ENCODE measurements at places on chromosomes 13 and 19.

GRCh38 chr19:42125536-42125935 is 6.7 kb downstream of the POU2F2 start:
- DNase-seq: no peak

DNA sequence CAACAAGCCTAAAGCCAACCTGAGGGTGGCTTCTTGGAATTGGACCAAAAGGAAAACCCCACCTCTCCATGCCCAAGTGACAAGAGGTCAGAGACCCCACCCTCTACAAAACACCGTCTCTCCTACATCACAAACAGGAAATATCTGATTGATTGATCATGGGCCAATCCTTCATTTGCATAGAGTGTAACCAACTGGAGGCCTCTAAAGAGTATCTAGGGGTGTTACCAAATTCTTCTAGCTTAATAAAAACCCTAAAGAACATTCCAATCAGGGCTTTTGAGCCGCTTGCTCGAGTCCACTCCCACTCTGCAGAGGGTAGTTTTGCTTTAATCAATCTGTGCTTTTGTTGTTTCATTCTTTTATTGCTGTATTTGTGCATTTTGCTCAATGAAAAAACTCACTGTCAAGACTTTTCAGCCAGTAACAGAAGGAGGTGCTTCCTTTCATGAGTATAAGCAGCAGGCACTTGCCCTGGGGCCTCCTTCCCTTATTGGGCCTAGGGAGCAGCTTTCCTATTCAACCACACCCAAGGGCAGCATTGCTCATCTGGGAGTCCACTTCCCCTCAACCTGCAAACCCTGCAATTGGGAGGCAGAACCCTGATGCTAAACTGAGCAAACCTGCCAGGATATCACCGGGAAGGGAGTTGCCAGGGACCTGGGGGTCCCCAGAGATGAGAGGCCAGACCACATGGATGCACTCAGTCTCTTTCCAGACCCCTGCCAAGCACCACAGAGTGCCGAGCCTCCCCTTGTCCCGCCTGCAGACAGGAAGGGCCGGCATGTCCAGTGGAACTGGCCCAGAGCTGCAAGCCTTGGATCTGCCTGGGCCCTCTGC is 154.3 kb upstream of the VSTM2B start:
- no peak for DNase-seq

DNA sequence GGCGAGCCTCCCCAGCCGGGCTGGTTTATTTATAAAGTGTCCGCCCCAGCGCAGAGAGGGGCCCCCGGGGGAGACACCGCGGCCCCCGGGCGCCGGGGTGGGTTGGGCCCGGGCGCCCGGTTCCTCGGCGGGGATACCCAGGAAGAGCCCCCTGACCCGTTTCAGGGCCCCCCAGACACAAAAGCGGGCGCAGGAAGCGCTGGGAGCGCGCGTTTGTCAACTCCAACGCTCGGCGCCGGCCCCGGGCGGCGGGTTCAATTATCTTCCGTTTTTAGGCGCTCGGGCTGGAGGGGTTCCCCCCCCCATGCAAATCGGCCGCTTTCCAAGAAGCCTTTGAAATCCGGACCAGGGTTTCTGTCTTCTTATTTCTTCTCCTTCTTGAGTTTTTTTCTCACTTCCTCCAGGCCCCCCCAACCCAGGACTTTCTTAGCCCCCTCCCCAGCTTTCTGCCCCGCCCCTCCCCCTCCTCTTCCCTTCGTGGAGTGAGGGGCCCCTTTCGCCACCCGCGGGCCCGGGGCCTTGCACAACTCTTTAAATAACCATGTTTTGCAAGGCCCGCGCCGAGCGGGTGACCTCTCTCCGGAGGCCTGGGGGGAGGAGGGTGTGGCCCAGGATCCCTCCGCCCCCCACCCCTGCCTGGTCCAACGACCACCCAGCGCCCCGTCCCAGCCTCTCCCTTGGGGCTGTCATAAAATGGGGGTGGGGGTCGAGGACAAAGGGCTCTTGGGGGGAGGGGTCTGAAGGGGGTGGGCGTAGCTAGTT is 935 bp downstream of the ARID3A start:
- no peak for DNase-seq

DNA sequence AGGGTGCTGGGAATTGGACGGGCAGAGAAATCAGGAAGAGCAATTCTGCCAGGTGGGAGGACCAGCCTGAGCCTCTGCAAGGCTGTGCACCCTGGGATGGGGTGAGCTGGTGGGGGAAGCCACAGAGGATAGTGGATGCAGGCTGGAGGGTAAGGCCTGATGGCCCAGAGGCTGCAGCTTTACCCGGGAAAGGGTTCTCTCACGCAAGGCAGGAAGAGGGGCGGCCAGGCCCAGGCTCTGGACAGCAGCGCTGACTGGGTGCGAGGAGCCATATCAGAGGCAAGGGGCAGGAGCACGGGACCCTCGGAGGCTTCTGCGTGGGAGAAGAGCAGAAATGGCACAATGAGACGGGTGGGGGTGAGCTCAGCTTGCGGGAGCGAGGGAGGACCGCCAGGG is 104.6 kb downstream of the SOX1 start:
- no peak for DNase-seq

- DNase-seq: no peak
Measured at GRCh38 chr19:40588926-40589569, 12.1 kb upstream of the LTBP4 start.

DNA sequence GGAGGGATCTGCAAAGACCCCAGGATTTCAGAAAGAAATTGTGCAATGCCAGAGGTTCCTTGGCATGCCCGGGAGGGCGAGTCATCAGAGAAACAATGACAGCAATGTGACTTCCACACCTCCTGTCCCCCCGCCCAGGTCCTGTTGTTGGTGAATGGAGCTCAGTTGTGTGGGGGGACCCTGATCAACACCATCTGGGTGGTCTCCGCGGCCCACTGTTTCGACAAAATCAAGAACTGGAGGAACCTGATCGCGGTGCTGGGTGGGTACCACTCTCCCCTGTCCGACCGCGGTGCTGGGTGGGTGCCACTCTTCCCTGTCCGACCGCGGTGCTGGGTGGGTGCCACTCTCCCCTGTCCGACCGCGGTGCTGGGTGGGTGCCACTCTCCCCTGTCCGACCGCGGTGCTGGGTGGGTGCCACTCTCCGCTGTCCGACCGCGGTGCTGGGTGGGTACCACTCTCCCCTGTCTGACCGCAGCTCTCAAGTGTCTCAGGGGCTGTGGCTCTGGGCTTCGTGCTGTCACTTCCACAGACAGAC is 5.2 kb upstream of the F10 start:
- no peak for DNase-seq

DNA sequence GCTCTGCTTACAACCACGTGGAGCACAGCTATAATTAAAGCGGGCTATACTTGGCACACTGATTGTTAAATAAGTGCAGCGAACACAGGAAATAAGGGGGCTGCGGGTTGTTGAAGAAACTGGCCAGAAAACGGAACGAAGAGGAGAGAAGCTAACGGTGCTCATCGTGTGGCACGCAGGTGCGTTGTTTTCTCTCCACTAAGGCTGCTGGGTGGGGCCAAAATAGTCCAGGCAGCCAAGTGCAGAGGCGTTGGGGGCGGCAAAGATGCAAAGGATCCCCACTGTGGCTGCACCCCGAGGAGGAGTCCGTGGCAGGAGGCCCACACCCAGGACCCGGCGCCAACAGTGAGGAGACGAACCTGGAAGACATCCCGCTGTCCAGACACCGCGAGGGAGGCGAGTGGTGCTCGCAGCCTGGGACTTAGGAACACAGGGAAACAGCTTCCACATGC is 8.1 kb upstream of the ARL11 start:
- no peak for DNase-seq

DNA sequence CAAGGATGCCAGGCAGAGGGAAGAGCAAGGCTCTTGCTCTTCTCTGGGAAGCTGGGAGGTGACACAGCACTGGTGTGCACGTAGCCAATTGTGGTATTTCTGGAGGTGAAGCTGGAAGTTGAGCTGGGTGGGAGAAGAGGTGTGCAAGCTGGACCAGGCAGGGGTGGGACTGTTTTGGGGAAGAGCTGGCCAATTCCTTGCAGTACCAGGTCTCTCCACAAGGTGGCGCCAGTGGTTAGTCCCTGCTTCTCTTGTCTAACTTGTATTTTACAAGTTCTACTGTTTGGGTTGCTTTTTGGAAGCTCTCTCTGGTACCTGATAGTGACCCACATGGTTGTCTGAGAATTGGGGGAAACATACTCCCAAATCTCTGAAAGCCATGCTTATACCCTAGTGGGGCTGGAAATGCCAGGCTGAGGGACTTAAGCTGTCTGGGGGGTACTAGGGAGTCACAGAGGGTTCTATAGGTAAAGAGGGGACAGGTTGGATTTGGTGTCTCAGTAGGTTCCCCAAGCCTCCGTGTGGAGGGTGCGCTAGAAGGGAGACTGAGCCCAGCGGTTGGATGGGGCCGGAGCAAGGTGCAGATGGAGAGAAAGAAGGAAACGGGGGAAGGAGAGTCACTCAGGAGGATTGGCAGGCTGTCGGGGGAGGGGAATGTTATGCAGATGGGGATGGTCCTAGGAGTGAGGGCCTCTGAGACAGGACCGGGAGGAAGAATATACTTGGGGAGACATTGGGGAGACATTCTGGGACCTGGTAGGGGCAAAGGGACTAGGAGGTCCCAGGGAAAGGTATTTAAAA is 3.0 kb downstream of the HPN start:
- no peak for DNase-seq

DNA sequence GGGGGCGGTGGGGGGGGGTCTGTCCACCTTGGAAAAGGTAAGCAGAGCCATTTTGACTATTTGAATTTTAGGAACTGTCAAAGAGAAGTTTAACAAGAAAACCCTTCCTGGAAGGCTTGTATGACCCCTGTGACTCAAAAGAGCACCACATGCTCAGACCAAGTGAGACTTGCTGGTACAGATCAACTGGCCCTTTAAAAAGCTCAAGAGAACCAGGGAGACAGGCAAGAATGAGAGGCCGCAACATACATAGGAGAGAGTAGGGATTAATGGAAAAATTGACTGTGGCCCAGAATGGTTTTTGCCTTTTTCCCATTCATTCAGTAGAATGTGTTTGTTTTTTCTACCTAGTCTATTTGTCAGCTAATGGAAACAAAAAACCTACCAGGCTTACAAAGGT is 26.2 kb upstream of the ATP8A2 start:
- no peak for DNase-seq

- no peak for DNase-seq
Measured at GRCh38 chr13:35984776-35985453, 146.3 kb downstream of the DCLK1 start.

GRCh38 chr19:10929402-10929794 is 787 bp downstream of the TIMM29 start:
- DNase-seq: no peak

GRCh38 chr13:47875201-47875600 is 125.9 kb downstream of the SUCLA2 start:
- DNase-seq: no peak

GRCh38 chr13:26872525-26873385 is 112.2 kb upstream of the GPR12 start:
- DNase-seq: no peak

DNA sequence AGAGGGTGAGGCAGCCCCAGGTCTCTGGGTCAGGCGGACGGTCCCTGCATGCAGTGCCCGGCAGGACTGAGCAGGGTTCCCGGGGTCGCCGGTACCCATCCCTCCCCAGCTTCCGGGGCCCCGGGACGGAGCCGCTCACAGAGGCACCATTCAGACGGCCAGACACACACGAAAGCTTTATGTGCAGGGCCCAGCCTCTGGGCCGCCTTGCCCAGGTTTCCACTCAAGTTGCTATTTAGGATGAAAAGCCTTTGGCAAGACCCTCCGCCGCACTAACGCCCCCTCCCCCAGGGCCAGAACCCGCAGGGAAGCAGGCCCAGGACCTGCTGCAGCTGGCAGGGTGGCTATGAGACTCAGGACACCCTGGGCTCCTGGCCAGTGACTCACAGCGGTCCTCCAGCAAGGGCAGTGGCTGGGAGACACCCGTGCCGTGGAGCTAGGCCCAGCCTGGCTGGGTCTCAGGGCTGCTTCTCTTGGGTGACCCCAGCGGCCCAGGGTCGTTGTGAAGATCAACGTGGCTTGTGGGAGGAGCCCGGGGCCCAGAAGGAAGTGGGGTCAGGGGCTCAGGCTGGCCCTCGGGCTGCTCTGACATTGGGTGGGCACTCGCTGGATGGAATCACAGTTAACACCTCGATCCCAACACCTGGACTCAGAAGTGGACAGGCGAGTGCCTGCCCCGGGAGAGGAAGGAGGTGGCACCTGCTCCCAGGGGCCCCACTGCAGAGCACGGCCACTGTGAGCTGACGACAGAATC is 4.8 kb downstream of the C19orf25 start:
- no peak for DNase-seq

DNA sequence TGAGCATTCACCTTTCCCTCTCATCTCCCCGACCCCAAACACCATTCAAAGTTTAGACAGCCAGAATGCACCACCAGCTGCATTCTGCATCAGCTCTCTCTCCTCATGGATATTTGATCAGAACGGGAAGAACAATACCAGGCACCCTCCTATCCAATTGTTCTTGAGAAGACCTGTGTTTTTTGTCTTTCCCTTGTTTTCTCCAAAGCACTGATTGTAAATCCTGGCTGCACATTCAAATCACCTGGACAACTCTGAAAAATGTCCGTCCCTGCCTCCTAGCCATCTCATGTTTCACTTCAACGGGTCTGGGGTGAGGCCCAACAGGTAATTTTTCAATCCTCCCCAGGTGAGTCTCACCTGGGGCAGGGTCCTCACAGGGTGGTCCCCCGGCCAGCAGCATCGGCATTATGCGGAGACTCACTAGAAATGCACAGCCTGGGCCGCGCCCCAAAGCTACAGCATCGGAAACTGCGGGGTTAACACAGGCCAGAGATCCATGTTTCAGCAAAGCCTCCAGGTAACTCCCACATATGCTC is 5.5 kb downstream of the IRS2 start:
- no peak for DNase-seq

DNA sequence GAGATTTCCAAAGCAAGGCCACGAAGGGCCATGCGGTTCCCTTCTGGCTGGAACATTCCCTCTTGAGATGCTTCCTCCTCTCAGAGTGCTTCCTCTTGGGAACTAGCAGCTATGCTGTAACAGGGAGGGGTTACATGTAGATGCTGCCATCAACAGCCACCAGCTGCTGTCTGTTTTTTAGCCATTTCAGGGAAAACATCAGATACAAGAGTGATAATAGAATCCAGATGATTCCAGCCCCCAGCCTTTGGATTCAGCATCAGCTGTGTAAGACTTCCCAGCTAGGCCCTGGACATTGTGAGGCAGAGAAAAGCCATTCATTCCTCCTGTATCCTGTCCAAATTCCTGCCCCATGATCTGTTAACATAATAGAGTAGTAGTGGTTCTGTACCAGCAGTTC is 8.2 kb upstream of the ZNF177 start:
- DNase-seq: no peak

GRCh38 chr19:6465006-6465405 is 935 bp downstream of the CRB3 start:
- no peak for DNase-seq

DNA sequence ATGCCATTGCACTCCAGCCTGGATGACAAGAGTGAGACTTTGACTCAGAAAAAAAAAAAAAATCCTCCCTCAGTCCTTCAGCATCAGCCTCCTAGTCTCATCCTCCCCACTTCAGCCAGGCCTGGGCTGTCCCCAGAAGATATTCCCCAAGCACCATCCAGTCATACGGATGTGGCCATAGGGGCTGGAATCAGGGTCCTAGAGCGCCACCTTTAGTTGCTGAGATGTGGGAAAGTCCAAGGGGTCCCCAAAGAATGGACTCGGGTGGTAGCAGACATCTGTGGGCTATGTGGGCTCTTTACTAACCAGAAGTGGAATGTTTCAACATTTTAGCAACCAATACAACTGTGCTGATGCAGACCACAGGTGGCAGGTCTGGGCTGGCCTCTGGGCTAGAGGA is 3.1 kb upstream of the TYROBP start:
- DNase-seq: no peak

- DNase-seq: no peak
Measured at GRCh38 chr13:109626386-109627171, 159.8 kb downstream of the IRS2 start.

- DNase-seq: no peak
Measured at GRCh38 chr13:44267980-44268379, 105.6 kb upstream of the SERP2 start.

GRCh38 chr13:46586751-46587514 is 34.0 kb downstream of the LRCH1 start:
- no peak for DNase-seq

Measured in cortex of kidney (tissue), 1 donor.